Iris pigment epithelial cell (primary cell): ENCODE measurements at places on chromosomes 3 and 15.
A peak's percentile ranks its signal among the peaks of the same experiment; 100 is the strongest.

DNA sequence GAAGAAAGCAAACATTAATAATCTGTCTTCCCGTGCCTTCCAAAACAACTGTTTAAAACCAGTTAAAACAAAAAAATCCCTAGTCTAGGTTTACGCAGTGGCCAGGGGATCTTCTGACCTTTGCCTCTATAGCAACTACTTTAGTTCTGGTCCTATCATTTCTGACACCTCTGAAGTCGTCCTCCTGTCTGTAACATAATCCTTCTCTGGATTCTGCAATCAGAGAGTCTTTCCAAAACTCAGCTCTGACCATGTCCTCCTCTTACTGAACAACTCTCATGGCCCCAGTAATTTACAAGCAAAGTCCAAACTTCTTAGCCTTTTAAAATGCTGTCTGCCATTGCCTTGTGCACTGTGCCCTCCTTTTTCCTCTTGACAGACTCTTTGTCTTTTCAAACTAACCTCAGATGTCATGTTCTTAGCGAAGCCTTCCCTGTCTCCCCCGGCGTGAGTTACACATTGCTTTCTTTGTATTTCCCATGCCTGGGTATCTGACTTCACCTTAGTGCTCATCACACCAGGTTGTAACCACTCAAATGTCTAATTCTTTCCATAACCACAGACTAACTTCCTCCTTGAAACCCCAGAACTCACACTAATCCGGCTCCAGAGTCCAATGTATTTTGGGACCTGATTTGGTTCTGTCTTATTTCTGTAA, 105.2 kb upstream of the BNIP2 start:
- DNase-seq: no peak

- DNase-seq: no peak
Observed at GRCh38 chr15:70147778-70148177, 50.1 kb upstream of the TLE3 start.

- DNase-seq: no peak
Observed at GRCh38 chr3:162112719-162113118, 616.1 kb downstream of the OTOL1 start.

GRCh38 chr3:134697830-134698689, 47.2 kb upstream of the KY start:
- DNase-seq: no peak

- DNase-seq: no peak
Observed at GRCh38 chr15:92586966-92587365, 68.6 kb downstream of the FAM174B start.

DNA sequence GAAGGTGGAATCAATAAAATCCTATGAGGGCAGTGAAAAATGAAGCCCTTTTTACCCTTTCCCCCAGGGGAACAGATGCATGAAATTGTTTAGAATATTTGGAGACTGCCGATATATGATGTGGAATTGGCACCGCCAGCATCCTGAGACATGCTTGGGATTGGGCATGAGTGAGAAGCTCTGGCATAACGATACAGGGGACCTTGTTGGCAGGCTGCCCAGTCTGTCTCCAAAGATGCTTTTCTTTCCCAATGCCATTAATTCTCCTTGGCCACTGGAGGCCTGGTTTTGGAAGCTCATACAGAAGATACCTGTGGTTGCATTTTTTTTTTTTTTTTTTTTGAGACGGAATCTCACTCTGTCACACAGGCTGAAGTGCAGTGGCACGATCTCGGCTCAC, 800.6 kb upstream of the LMCD1 start:
- DNase-seq: no peak

DNA sequence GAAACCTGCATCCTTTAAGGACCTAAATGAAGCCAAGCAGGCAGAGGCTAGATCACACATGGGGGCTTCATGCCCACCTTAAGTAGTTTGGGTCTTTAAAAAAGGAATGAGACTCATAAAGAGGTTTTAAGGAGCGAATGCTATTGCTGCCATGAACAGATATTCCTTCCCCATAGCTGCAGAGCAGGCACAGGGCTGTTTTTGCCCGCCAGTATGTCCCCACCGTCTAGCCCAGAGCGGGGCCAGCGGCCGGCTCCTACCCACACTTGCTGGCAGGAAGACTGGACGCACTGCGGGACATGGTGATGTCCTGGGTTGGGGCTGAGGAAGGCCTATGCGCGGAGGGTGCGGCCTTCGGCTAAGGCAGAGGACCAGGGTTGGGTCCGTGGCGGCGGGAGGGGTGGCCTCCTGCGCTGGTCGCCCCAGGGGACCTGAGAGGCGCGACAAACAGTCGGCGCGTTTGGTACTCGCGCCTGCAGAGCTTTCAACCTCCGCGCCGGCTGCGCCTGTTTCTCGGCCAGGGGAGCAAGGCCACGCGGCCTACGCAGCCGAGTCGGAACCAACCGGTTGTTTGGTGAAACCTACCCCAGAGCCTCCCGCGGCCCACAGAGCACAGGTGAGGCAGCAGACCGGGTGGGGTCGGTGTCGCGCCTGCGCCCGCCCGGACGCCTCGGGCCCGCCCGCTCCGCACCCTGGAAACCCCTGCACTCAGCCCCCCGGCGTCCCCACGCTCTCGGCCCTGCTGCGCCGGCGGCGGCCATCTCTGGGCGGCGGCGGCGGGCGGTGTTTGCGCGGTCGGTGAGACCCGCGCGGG, at the start of gene FAIM:
FAIM (plus strand) TSS at position 450 of the 814 bp plus-strand sequence. CDS start 10,956 bp downstream, outside the sequence.
- DNase-seq: peak; percentile 71

DNA sequence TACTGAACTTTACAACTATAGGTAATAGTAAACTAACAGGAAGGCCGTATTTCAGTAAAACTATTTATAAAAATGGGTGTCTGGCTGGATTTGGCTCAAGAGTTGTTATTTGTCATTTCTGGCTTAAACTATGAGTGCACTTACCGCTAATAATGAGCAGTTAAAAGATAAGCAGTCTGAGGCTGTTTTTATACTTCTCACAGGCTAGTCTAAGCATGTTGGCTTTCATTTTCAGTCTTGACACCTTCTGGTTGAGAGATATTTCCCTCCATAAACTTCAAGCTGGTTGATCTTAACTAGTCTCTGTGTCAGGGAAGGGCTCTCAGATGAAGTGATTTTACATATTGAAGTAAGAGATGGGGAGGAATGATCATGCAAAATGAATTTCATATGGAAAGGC, 96.1 kb downstream of the RSRC1 start:
- DNase-seq: no peak

GRCh38 chr3:79362571-79363270, 405.1 kb downstream of the ROBO1 start:
- DNase-seq: no peak

GRCh38 chr3:53184701-53185100, 23.7 kb downstream of the PRKCD start:
- DNase-seq: no peak

GRCh38 chr3:157551961-157552360, 48.7 kb upstream of the VEPH1 start:
- DNase-seq: no peak

GRCh38 chr3:97821287-97821773, 481 bp upstream of the CRYBG3 start:
- peak; percentile 81 for DNase-seq

DNA sequence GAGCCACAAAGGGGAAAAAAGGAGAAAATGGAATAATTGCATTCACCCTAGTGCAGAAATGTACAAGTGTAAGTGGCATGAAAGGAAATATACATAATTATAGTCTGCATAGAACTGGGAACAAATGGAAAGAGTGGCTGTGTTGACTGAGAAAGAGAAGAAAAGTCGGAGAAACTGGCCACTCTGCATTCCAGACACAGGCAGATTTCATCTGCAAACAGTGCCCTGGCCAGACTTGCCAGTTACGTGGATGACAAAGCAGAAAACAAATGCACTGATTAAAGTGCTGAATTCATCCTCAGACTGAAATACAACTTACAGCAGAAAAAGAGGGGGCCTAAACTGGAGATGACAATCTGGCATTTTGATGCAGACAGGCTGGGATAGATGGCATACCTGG, 129.8 kb downstream of the FGF12 start:
- DNase-seq: no peak

DNA sequence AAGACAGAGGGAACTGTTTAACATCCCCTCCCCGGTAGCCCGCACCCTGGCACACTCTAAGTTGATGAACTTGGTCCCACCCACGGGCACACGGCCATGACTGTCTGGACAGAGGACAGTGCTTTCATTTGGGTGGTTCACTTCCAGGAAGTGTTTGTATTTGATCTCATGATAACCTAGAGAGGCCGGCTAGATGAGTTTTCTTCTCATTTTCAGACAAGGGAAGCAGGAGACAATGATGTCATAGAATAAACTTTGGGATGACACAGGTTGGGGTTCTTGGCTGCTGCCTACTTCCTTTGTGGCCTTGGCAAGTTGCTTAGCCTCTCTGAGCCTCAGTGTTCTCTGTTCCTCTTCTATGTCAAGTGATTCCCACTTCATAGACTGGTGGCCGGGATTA, 16.1 kb upstream of the LYSMD4 start:
- DNase-seq: no peak

DNA sequence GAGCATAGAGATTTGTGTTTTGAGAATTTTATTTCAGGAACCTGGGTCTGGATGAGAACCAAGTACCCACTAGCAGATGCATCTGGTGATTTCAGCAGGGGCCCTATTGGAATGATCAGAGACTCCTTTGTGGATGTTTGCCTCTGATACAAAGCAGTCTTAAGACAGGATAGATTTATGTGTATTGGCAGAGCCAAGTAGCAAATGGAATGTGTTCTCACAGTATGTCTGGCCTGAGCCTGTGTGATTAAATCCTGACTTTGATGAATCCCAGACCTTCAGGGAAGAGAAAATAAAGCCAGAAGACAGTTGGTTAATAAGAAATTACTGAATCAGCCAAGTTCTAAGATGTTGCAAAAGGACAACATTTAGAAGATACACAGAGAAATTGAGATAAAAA, 755.5 kb upstream of the SEMA6D start:
- no peak for DNase-seq

DNA sequence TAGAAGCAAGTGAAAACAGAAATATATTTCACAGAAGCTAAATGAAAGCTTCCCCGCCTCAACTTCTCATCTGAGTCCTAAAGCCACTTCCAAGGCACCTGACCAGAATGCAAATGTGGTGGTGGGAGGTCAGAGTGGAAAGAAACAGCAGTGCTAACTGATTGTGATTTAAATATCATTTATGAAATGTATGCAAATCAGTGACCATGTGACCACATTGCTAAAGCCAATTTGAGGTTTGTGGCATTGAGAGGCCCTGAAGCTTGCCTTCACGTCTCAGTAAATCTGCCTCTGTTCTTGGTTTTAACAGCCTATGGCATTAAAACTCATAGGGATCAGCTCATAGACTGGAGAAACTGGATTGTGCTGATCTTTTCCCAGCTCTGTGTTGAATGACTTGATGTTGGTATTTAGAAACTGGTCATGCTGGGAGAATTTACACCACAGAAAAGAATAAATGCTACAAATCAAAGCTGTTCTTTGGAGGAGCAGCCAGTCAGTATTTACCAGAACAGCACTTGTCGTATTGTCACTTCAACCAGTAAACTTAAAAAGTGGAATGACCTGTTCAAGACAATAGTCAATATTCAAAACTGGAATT, 481.4 kb upstream of the ALCAM start:
- peak; percentile 64 for DNase-seq

GRCh38 chr3:136135039-136135802, 60.9 kb downstream of the MSL2 start:
- no peak for DNase-seq

DNA sequence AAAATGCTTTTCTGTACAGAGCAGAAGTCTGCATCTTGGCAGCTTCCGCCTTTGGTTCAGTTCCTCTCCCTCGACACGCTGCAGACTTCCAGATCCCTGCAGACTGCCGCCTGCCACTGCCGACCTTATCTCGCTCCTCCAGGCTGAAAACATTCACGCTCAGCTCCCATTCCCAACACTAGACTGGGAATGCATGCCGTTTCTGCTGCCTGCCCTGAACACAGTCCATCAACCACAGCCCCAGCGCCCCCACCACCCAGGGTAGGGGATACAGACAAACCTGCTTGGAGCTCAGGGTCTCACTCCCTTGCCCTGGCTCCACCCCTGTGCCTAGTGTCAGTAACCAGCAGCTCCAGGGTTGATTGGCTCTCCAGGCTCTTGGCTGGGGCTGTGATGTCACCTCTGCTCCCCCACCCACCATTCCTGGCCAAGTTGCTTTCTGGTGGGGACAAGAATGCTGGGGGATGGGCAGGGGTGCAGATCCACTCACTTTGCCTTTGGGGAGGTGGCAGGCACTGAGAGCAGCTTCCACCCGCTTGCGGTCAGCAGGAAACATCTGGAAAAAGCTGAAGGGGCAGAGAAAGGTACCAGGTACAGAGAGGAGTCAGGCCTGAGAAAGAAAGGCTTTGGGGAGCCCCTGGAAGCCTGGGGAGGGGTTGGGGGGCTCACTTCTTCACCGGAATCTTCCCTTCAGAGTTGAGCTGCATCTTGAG, 6.1 kb downstream of the PLCB2 start:
- no peak for DNase-seq

GRCh38 chr3:66485291-66485968, 15.4 kb downstream of the LRIG1 start:
- peak; percentile 96 for DNase-seq

- no peak for DNase-seq
Observed at GRCh38 chr3:60202052-60202726, 1049.1 kb downstream of the FHIT start.

- peak; percentile 40 for DNase-seq
Observed at GRCh38 chr15:82128401-82129148, 82.8 kb upstream of the MEX3B start.

DNA sequence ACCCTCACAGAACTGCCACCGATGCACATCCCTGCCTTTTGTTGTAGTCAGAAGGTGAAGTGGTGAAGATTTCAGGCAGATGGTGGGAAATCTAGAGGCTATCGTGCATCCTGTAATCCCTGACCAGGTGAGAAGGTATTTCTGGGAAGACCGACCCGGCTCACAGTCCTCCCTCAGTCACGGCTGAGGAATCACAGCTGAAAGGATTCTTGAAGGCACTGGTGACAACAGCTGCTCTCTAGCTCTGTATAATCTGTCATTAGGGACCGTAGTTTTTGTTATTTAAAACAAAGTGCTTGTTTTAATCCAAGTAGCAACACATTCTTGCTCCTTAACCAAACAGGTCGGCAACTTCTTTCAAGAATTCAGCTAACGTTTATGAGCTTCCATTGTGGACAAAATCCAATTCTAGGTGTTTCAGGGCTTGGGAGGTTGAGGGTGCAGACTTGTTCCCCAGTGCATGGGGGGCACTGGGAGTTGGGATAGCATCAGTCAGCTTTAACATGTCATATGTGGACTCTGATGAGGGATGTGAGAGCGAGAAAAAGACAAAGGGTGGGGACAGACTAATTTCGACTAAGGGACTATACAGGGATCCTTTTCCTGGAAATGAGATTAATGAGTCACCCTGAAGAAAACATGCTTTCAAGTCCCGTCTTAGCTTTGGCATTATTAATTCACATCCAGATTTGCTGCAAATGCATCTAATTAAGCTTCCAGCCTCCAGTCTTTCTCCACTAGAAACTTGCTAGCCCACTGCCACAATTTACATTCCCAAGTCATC, 141.0 kb upstream of the RASGRP1 start:
- no peak for DNase-seq

DNA sequence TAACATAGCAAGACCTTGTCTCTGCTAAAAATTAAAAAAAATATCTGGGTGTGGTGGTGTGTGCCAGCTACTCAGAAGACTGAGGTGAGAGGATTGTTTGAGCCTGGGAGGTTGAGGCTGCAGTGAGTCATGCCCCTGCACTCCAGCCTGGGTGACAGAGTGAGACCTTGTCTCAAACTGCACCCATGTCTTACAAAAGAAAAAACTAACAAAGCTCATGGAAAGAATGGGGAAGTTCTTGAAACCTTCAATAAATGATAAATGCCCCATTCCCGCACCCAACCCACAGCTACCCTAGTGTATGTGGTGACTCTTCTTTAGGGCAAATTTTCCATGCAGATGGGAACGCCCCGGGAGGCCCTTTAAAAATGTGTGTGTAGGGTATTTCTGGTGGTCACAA, 28.3 kb downstream of the RPLP1 start:
- DNase-seq: no peak
